Stimulated activated CD8-positive, alpha-beta memory T cell treated with anti-CD3 and anti-CD28 coated beads, Interleukin-2, amount 100 ng/mL, for 48 hours (primary cell): ENCODE measurements at places on chromosomes 6 and 20.
A peak's percentile ranks its signal among the peaks of the same experiment; 100 is the strongest.

- DNase-seq, result no peak
These were observed 137.9 kb downstream of the MAFB start for GRCh38 chr20:40551125-40551530.

DNA sequence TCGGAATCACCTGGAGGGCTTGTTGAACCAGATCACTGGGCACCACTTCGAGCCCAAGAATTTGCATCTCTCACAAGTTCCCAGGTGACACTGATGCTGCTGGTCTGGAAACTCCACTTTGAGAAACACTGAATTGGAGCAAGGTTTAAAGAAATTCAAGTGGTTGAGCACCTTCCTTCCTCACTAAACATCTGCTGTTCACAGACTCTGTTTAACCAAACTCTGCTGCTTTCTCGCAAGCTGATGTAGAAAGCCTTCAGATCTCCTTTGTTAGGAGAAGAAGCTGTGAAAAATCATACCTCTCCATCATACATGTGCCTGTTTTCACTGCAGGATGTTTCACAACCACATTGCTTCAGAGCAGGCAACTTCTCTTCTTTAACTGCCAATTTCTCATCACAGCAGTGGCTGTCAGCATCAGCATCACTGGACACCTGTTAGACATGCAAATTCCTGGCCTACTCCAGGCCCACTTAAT is 87.5 kb upstream of the TOP1 start:
- DNase-seq, result no peak

DNA sequence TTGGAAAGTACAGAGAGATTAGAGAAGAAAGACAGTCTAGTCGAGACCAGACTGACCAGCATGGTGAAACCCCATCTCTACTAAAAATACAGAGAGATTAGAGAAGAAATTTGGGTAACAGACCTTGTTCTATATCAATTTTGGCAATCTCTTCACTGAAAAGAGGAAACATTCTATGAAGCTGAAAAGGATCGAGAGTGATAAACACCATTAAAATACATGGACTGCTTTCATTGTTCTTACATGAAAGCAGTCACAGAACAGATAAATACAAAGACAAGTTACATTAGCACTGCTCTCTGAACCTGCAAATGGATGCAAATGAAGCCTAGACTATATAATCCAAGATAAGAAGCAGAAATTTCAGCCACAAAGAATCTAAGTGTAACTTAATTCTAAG is 8.4 kb upstream of the OPRM1 start:
- DNase-seq, result no peak

DNA sequence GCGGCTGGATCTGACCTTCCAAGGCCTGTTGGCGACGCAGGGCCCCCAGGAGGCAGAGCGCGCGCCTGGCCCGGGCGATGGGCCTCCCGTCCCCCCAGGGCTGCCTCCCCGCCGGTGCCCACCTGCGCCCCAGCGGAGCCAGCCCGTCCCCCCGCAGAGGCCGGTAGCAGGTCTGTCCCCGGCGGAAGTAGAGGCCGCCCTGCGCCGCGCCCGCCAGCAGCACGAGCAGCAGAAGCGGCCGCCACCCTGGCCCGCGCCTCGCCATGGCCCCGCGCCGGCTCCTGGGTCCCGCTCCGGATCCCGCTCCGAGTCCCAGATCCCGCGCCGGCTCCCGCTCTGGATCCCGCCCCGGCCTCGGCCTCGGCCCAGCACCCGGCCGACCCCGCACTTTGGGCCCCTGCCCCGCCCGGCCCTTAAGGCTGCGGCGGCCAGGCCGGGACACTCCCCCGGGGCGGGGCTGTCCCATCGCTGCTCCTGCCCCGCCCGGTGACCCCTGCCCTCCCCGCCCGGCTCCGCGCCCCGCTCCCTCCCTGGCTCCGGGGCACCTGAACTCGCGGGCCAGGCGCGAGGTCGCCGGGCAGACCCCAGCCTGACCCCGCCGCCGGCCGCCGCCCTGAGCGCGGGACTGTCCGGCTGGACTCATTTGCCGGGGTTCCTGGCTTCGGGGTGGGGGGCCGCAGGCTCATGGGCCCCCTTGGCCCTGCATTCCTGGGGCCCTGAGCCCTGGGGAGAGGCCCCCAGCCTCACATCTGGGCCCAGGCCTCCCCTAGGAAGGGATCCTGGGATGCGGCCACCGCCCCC is at the start of gene CTSZ:
Gene CTSZ, minus strand, starts transcription at position 391 of the 801 bp plus-strand sequence. Its CDS starts 126 bp downstream, at position 265.
- DNase-seq, result peak; percentile 40

- no peak for DNase-seq
These were observed 87.7 kb downstream of the RNF182 start for GRCh38 chr6:14012313-14013030.

DNA sequence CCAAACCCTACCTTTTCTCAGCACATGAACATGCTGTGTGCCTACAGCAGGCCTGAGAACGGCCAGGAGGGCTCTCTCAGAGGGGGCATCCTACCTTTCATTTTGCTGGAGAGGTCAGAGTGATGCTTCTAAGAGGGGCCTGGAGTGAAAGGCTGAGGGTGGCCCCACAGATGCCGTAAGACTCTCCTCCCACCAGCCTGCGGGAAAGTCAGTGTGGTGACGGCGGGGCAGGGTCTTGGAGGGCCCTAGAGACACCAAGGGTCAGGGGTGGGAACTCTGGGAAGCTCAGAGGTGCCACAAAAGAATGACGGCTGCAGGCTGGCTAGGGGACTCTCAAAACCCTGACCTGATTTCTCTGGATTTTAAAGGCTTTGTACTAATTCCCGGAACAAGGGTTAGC is 107.6 kb downstream of the SLC23A2 start:
- no peak for DNase-seq

DNA sequence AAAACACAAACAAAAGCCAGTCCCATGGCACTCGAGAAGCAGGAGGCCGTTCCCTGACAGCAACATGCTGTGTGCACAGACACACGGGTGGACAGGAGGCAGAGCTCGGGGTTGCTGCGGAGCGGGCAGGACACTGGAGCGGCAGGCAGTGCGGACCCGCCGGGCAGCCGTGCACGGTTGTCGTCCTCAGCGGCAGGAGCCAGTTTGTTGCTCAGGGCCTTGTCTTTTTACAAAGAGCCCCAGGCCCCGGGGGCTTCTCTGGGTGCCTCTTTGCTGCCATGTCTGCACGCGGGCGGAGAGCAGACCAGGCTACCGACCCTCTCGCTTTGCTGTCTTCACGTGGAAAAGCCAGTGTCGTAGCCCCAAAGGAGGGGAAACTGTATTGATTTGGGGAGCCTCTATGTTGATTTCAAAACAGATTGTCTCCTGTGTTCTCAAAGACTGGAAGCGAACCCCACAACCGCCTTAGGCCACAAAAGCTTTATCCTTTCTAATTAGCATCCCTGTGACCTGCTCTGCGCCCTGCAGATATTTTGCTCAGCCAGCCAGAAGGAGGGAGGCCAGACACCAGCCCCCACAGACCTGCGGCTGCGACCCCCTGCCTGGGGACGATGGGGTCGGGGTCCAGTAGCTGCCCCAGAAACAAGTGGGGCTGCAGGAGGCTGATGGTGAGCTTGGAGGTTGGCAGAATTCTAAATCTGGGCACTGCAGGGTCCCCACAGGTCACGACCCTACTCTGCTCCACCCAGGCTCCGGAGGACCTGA is 50.2 kb downstream of the ERMARD start:
- no peak for DNase-seq

DNA sequence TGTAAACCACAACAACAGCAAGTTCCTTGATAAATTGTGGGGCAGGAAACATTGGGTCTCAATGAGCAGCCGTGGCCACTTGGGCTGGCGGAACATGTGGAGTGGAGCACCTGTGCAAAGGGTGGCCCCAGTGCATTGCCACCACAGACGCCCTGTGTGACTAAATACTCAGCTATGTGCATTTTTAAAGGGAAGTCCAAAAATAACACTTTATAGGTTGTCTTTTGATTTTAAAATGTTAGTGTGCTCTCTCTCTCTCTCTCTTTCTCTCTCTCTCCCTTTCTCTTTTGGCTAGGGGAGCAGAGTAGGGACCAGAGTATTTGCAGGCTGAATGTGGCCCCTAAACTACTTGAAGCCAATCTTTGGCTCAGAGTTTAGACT is 236.3 kb downstream of the BCAS1 start:
- DNase-seq, result no peak

- DNase-seq, result no peak
These were observed 349.1 kb upstream of the GJE1 start for GRCh38 chr6:141783585-141783984.

- no peak for DNase-seq
These were observed 92.5 kb downstream of the TBXT start for GRCh38 chr6:166075186-166075585.

GRCh38 chr6:141925001-141925400 is 207.7 kb upstream of the GJE1 start:
- no peak for DNase-seq

- DNase-seq, result no peak
These were observed 25.7 kb downstream of the TCF15 start for GRCh38 chr20:584161-584970.

DNA sequence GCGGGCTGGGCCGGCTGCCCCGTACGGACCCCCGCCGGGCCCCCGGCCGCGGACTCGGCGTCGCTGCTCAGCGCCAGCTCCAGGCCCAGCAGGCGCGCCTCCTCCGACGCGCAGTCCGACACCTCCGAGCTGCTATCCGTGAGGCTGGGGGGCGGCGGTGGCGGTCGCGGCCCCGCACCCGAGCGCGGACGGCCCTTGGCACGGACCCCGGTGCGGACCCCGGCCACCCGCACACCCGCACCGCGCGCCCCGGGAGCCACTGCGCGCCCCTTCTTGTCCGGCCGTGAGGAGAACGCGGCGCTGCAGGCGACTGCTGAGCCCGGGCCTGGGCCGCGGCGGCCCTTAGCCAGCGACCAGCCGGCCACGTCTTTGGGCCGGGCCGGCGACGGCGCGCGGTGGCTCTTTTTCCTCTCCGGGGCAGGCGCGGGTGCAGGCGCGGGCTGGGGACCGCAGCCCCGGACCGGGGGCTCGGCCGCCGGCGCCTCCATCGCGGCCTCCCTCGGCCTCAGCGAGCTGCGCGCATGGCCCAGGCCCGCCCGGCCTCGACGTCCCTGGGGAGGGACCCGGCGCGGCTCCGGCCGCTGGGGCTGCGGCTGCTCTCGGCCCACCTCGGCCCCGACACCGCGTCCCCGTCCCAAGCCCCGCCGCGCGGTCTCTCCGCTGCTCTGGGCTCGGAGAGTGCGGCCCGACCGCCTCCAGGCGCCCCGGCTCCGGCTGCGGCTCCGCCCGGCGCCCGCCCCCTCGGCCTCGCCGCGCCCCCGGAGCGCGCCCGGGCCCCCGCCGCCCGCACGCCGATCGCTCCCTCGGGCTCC is 12.9 kb upstream of the TLDC2 start:
- no peak for DNase-seq

DNA sequence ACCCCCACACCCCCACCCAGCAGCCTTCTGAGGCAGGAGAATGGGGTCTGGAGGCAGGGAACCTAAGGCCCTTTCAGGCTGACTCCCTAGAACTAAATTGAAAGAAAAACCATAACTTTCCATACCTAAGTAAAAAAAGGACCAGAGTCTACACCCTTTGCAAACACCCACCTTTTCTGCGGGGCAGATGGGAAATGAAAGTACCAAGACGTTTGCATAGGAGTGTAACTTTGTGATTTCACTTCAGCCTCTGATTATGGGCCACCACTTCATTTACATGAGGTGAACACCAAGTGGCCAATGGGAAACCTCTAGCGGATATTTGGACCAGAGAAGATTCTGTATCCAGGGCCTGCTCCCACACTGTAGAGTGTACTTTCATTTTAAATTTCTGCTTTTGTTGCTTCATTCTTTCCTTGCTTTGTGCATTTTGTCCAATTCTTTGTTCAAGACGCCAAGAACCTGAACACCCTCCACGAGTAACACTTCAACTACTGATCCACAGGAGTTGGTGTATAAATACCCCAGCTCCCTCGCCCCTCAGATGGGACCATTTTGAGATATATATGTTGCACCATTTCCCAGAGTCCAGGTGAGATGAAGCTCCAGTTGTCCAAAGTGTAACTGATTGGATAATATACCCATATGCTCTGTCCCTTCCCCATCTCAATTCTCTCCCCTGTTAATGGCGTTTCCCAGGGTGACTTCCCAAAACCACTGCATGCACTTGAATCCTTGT is 18.9 kb upstream of the SRSF6 start:
- DNase-seq, result no peak

DNA sequence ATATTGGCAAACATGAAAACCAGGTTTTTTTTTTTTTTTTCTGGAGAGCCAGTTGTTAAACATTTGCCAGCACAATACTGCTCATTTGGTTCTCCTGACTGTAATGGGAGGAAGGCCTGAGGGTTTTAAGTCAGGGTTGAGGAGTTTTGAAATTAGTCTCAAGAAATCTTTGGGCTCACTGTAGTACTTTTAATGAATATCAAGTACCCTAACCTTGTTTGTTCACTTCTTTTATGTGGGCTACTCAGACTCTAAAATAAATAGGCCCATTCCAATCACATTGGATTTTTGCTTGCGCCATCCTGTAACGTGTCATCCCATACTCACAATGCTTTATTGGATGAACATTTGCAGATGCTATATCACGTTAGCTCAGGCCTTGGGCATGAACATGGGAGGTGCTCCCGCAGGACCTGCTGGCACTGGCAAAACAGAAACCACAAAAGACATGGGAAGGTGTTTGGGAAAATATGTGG is 146.9 kb downstream of the DNAH8 start:
- no peak for DNase-seq

GRCh38 chr6:5468586-5468985 is 207.3 kb downstream of the FARS2 start:
- no peak for DNase-seq

GRCh38 chr6:34416877-34417371 is 8.9 kb downstream of the RPS10 start:
- no peak for DNase-seq

DNA sequence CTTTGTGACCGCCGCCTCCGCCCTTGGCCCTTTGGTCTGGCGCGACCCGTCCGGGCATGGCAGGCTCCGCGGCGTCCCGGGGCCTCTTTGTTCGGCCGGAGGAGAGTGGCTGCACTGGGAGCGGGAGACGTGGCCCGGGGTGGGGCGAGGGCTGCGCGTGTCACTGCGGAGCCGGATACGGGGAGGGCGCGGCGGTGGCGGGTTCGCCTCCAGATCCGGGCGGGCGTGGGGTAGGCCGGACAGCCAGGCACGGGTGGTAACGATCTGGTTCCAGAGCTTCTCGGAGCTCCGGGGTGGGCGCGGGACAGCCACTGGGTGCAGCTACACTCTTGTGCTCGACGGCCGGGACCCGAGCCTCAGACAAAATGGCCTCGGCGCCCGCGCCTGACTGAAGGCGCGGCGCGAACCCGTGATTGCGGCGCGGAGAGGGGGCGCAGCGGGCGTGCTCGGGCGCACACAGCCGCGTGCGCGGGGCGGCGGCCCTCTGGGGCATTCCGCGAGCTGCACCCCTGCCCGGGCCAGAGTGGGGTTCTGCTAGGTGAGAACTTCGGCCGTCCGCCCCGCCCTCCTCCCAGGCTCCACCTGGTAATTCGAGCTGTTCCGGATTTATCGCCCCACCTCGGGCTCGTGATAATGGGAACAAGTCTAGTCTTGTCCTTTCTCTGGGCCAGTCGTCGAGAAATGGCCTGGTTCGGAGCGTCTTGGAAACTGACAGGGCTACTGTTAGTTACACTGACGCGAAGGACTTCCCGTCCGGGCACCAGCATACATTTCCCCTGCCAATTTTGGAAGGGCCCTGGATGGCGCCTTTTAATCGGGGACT is 1.0 kb downstream of the LOC128125822 start:
- peak; percentile 51 for DNase-seq

DNA sequence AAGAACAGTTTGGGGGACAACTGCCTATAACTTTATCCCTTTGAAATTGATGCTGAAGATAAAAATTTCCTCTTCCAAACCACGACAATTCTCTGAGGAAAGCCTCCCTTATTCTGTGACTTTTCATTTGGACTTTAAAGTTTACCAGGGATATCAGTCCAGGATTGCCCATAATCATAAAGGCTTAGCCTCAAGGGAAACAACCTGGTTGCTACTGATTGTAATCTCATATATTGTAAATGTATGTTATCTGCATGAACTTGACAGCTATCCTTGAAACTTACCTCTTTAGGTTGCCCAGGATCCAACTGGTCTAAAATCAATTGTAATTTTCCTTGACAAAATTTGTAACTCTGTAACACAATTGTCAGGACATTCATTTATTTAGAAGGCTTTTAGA is 23.8 kb downstream of the TBC1D32 start:
- DNase-seq, result no peak
